ENCODE measurements at places on chromosomes 1 and 21.

DNA sequence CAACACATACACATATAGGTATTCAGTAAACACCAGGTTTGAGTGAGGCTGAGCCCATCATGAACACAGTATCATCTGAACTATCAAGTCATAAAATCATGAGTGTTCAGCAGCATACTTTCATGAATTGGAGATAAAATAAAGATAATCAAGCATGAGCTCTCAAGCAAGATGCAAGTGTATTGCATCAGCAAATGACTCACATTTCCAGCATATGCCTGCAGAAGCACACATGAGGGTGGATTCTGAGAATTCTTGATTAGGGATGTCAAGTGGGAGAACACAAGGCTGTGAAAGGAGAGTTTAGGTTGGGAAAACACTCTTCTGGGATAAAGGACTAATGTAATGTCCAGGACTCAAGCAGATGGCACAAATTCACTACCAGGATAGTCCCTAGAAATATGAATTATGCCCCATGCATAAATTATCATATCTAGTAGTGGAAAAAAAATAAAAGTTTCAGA is 299.2 kb downstream of the SRGAP2C start:
- DNase-seq = no peak

DNA sequence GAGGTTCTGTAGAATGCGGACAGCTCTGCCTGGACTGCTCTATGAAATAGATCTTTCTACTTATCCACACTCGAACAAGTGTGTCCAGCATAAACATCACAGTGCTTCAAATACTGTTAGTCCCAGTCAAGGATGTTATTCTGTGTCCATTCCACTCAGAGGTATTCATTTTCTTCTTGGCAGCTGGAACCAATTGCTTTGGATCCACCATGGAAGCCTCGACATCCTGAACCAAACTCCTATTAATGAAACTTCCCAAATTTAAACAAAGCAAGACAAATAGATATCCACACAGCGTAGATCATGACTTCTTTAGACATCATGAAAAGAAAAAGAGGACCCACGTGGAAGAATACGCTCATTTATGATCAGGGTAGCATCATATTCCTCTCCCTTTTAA is 95.8 kb downstream of the DISC1 start:
- no peak for DNase-seq

DNA sequence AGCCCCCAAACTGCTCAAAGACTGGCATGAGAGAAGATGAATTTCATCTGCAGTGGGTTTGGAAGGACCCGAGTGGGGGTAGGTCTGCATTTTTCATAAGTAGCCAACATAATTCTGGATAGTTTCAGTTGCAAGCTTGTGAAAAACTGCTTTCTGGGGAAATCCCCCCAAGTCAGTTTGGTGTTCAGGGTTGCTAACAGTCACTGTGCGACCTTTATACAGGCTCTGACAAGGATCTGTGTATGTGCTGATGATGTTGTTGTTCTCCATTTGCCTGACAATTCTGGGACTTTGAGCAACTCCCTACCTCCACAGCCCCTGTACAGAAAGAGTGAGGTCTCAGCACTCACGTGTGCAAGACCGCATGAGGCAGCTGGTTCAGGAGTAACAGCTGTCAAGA is 87.9 kb downstream of the SUSD4 start:
- DNase-seq = no peak

DNA sequence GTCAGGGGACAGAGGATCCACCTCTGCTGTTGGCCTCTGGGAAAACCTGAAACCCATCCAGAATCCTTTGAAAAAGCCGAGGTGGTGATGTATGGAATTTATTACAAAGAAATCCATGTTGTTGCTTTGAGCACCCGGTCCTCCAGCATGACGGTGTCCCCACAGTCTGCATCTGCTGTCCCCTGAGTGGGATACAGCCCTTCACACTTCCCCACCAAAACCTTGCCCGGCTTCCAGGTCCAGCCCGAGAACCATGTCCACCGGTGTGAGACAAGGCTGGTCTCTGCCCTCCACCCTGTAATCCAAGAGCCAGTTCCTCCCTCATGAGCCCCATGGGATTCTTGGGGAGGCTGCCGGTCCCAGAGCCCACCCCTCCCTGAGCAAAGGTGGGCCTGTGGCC is 70.5 kb downstream of the STUM start:
- no peak for DNase-seq

GRCh38 chr1:187605736-187606135 is 777.0 kb downstream of the PLA2G4A start:
- DNase-seq = no peak

DNA sequence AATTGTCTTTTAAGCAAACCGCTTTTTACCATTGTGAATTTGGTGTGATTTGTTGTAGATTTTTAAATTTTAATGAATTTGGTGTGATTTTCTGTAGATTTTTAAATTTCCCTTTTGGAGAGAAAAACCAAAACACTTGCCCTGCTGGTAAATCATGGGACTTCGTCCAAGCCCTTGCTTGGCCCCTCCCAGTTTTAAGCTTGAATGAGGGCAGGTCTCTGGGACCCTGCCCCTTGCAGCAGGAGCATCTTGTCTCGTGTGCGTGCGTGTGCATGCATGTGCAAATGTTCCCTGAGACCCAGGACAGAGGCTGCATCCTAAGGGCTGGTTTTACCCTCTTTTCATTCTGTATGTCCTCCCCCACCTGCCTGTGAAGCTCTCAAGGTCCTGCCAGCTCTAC is 248.6 kb downstream of the GREM2 start:
- DNase-seq = no peak

Data from stimulated activated CD4-positive, alpha-beta T cell treated with anti-CD3 and anti-CD28 coated beads, Interleukin-1b, Interleukin-23, amount 100 ng/mL, for 1 hour (primary cell).